ENCODE measurements at places on chromosomes 3 and 15.
A peak's percentile ranks its signal among the peaks of the same experiment; 100 is the strongest.

DNA sequence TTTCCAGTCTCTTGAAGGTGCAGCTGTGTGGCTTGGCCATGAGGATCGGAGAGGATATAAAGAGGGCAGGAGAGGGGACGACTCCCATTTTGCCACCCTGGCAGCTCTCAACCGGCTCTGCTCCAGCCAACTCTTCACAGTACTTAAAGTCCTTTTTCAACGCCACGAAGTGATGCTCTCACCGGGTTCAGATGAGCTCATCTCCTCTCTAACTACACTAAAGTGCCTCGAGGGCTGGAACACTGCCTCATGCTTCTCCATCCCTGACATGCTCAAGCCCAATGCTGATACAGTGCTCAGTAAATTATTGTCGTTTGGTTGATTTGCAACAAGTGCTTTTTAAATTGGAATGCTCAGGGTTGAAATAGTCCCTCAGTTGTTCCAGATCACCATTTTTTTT is 97.8 kb downstream of the GTPBP8 start:
- DNase-seq: no peak

GRCh38 chr15:83477808-83478537 is 30.8 kb downstream of the SH3GL3 start:
- DNase-seq: no peak

- DNase-seq: no peak
These were observed 177.2 kb upstream of the THBS1 start for GRCh38 chr15:39403640-39404117.

DNA sequence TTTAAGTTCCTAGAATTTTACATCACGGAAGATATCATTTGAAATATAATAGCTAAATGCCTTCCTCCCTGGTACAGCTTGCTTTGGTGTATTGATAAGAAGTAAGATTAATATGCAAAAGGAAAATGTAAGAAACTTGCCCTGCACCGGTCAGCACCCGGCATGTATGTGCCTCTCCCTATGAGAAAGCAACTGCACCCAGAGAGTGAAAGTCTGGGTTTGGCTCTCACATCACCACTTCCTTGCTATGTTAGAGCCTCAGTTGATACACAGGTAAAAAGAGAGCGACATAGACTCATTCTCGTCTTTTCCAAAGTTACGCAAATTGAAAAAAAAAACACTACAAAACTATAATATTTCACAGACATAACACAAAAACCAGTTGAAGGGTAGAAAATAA is 96.7 kb downstream of the FOXP1 start:
- DNase-seq: no peak

- DNase-seq: no peak
These were observed 55.7 kb upstream of the LMOD3 start for GRCh38 chr3:69178082-69178481.

DNA sequence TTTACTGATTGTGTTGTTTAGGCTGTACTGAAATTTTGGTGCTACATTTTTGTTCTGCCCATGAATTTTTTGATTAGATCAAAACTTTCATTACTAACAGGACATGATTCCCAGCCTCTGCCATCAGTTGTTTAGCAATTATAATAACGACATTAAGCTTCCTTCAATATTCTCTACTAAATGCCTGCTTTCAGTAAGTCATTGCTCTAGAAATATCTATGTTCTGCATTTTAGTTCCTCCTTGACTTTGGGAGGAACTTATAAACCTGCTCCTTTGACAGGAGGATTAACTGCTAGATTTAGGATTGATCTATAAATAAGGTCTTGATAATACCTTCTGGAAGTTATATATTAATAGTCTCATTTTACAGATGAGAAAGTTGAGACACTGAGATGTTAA is 269.1 kb downstream of the RAP2B start:
- DNase-seq: no peak

DNA sequence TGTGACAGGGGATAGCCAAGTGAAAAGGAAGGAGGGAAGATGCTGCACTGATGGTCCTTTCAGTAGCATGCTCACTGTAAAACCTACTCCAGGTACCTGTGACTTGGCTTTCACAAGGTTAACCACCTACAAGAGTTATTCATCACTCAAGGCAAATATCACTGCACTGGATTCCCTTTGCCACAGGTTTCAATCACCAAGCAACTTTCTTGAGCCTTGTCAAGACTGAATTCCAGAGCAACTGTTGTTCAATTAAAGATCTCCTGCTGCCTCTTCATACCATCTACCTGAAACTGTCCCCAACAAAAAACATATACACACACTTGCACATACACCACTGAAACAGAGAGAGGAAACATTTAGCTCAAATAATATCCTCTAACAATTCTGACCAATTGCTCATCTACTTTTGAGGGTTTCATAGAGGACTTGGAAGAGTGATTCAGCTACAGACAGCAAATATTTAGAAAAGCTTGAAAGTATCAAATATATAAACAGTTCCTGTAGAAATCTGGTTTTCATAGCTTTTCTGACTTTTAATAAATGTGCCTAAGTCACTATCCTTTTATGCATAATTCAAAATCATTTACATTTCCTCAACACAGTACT is 6.5 kb downstream of the IGF2BP2 start:
- no peak for DNase-seq

DNA sequence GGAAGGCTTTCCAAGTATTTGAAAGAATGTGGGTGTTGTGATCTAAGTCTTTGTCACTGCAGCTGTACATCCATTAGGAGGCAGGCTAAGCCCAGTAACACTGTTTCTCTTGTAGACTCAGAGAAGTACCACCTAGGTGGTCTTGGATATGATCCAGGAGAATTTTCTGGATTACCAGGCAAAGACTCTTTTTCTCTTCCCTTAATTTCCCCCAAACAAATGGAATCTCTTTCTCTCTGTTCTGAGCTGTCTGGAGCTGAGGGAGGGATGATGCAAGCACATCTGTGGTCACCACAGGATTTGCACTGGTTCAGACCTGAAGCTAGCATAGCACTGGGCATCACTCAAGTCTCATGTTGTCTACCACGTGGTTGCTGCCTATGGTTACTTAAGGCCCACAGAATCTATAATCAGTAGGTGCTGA is 227.6 kb downstream of the NECTIN3 start:
- DNase-seq: no peak

- DNase-seq: no peak
These were observed 79.8 kb upstream of the NMNAT3 start for GRCh38 chr3:139757448-139758030.

DNA sequence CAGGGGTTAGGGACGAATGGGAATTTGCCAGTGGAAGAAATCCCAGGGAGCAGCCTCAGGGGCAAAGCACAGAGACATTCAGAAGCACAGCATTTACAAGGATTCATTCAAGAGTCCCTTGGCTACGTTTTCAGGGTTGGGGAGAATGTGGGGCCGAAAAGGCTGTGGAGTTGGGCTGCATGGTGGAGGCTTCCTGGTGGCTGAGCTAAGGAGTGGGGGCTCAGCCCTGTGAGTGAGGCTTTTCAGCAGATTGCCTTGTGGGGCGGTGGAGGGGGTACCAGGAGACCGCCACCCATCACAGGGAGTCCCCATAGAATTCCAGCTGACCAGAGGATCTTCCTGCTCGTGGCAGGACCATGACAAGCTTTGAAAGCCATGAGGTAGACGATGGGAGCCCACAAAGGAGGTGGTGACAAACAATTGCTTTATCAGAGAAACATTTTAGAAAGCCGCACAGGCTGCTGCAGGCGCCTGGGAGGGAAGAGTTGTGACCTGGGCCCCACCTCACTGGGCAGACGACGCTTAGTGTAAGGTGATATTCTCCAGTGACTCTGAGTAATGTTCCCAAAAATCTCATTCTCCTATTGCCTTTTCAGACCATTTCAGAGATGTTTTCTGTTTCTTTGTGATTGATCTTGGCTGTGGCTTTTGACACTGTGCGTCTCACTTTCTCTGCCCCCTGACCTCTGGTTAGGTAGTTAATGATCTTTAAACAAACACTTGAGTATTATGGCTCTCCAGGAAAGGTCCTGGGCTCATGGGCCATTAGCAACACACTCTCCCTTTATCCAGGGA is 128.0 kb downstream of the DNAJB8 start:
- DNase-seq: no peak

DNA sequence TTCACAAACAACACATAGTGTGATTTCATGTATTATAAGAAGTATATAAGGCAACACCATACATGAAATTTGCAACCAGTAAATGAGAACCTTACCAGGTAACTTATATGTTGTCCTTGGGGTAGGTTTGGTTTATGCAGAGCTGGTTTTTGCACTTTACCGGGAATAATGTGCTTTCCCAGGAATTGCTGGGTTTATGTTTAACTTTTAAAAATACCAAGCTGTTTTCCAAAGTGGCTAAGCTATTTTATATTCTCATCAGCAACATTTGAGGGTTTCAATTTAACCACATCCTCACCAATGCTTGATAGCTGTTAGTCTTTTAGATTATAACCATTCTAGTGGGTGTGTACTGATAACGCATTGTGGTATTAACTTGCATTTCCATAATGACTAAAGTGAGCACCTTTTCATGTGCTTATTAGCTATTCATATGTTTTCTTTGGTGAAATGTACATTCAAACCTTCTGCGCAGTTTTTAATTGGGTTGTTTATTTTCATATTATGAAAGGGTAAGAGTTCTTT is 71.6 kb downstream of the KY start:
- DNase-seq: no peak

DNA sequence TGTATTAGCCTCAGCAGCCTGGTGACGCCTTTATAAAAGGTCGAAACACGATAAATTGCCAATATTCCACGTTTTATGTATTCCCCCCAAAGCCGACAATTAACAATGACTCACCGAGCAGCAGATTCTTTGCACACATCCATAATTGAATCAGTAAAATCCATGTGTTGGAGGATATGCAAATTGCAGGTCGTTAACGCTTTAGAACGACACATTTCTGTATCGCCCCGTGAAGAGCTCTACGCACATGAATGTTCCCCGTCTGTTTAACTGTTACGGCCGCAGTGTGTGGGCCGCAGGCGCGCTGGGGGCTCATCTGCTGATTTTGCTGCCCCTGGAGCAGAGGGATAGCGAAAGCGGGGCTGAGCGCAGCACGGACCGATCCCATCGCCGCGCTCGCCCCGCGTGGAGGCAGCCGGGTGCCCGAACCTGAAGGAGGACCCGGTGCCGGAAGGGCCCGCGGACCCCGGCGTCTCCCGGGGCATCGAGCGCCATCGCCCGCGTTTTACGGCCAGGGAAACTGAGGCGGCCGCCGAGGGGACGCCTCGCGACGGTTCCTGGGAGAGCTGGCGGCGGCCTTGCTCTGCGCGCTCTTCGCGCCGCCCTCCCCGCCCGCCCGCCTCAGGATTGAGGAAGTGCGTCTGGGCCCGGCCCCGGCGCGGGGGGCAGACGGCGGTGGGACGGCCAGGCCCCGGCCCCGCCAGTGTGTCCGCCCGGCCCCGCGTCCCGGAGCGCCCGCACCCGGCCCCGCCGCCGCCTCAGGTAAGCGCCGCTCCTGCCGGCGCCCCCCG is at the start of gene LRRK1:
Gene LRRK1, plus strand, starts transcription at position 668 of the 791 bp plus-strand sequence. CDS start 5,276 bp downstream, outside the sequence.
- DNase-seq: peak; percentile 59

- no peak for DNase-seq
These were observed 31.2 kb downstream of the GOLGB1 start for GRCh38 chr3:121718205-121718846.

DNA sequence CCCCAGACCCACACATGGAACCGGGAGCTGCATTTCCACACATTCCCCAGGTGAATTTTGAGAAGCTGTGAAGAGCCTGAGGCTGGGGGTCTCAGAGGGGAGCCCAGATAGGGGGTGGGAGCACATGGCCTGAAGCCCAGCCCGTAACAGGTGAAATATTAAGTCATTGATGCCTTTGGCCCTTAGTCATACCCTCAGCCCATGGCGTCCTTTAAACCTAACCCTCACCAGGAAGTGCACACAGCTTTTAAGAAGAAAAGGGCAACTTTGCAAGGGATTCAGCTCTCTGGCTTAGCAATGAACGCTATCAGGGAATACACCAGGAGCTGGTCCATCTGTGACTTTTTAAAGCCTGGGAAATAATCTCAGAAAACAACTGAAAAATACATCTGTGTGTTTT is 40.6 kb downstream of the WNT7A start:
- DNase-seq: no peak
